ENCODE measurements at places on chromosomes 4 and X.
A peak's percentile ranks its signal among the peaks of the same experiment; 100 is the strongest.

GRCh38 chr4:42671431-42672194, 14.7 kb upstream of the ATP8A1 start:
- DNase-seq = no peak

DNA sequence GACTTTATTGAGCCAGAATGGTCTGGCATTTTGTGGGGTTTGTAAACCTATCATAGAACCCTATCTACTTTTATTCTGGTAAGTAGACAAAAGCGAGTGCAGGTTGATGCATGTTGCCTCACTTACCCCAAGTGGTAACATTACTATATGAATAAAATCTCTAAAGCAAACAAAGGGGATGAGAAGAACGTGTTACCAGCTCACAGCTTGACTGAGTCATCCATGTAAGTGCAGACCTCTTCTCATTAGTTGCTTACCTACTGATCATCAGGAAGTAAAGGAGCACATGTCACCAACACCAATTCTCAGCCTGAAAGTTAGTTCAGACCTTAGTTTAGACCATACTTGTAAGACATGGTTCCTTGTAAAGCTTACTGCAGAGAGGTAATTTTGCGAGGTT, 1328.3 kb downstream of the C4orf33 start:
- DNase-seq = no peak

GRCh38 chr4:8211737-8212581, 12.9 kb downstream of the SH3TC1 start:
- DNase-seq = no peak

GRCh38 chrX:21905313-21905712, 35.2 kb upstream of the SMS start:
- DNase-seq = no peak

DNA sequence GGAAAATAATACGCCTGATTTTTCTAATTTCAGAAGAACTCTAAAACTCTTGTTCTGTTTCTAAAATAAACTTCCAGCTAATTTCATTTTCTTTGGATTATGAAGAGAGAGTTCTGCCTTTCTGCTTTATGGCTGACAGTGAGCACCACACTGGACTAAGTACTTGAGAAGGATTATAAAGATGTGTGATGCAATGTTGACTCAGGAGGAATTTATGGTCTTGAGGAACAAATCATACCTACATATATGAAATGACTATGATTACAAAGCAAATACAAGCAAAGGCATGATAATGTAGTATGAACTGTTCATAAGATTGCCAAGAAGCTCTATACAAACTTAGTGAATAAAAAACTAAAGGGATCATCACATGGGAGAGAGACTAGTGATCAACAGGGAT, 13.0 kb upstream of the SLC25A5 start:
- peak; percentile 64 for DNase-seq

GRCh38 chr4:166324321-166324720, 451.3 kb downstream of the TLL1 start:
- no peak for DNase-seq

DNA sequence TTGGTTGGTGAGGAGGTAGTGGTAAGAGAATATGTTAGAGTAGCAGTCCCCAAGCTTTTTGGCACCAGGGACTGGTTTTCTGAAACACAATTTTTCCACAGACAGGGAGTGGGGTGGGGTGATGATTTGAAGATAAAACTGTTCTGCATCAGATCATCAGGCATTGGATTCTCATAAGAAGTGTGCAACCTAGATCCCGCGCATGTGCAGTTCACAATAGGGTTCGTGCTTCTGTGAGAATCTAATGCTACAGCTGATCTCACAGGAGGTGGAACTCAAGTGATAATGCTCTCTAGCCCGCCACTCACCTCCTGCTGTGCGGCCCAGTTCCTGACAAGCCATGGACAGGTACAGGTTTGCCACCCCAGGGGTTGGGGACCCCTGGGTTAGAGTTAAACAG, 423.3 kb downstream of the GPAT3 start:
- no peak for DNase-seq

DNA sequence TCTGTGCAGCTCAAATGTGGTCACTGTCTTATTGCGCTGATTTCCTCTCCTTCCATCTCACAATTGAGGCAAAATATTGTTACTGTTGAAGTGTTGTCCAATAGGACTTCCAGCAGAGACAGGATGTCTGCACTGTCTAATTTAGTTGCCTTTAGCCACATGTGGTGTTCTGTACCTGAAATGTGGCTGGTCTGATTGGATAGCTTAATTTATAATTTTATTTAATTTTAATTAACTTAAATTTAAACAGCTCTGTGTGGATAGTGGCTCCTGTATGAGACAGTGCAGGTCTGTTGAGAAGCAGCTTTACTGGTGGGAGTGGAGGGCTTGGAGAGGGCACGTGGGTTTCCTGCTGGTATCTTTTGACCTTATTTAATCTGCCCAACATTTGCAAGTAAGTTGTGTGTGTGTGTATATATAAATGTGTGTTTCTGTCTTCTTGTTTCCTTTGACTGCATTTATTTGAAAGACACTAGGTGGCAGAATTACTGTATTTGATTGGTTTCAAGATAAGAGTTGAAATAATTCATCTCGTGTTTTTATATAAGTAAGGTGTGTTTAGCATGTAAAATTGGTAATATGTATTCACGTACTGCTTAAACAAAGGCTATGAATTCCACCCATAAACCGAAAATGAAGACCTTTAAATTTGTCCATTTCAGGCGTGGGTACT, 55.3 kb upstream of the MSANTD1 start:
- peak; percentile 6 for DNase-seq

GRCh38 chr4:33262824-33263223, 2542.7 kb downstream of the PCDH7 start:
- DNase-seq = no peak

DNA sequence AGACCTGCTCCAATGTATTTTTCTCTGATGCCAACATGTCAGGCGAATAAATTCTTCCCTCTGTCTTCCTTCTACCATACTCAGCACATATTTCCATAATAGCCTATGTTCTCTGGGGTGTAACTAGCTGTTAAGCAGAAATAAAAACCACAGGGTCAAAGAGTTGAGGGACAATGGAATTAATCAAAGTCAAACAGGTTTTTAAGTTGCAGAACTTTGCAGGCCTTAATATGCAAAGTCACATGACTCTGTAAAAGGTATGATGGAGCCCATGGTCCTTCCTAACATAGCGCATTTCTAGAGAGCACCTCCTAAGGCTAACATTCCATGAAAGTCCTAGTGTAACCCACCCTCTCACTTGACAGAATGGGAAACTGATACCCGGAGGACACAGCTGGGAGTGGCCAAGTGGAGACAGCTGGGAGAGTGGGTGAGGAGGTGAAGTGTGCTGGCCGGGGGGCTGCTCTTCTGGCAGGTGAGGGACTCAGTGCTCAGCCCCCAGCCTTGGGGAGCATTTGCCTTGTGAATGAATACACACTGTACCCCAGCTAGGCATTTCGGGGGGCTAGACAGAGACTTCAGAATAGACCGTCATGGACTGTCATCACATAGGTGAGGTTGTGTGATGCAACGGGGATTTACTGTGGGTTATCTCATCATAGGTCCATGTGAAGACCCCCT, 8.4 kb upstream of the SORCS2 start:
- DNase-seq = no peak

DNA sequence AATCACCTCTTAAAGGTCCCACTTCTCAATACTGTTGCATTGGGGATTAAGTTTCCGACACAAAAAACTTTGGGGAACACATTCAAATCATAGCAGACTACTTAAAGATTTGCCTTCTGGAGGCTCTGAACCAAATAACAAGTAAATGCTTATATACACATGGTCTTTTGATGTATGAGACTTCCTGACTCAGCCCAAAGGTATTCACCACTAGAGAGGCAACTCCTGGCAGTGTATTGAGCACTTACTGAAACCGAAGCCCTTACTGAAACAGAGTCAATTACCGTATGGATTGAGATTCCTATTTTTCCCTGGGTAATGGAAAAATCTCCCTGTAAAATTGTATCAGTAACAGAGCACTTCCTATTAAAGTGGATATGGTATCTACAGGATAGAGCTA, 45.4 kb downstream of the ZCCHC13 start:
- DNase-seq = peak; percentile 60

GRCh38 chrX:107826238-107827029, 768 bp downstream of the MID2 start:
- DNase-seq = peak; percentile 32

DNA sequence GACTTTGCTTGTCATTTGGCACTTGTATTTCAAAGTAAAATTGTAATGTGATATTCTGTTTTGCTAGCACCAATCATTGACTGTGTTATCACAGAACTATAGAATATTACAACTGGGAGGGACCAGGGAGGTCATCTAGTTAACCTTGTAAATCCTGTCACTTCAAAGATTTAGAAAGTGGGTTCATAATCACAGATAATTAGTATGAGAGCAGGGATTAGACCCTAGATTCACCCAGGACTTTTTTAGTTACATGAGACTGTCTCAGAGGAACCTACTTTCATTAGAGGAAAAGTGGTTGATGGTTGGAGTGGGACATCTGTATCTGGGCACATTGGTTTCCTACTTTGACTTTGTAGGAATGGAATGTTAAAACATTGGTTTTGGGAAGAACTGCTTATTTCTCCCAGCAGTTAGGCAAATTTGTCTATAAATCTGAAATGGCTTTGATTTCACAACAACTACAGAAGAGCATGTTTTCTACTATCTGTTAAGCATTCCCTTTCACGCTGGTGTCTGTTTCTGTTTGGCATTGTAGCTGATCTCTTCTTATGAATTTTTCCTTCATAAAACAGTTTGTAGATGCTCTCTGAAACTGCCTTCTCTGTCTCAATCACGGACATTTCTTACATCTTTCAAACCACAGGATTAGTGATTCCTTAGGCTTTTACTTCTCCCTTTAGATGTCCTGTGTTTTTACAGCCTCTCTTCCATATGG, 144.1 kb downstream of the DIPK2B start:
- no peak for DNase-seq

DNA sequence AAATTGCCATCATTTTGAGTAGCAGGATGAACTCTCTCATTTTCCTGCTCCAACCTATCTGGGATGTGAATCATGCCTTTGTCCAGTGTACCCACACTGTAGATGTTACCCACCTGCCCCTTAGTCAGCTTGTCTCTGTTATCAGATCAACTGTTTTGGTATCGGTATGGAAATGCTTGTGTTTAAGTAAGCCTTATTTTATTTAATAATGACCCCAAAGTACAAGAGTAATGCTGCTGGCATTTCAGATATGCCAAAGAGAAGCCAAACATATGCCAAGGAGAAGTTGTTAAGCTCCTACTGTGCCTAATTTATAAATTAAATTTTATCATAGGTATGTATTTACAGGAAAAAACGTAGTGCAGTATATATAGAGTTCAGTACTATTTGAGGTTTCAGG, 18.6 kb upstream of the RAP1GDS1 start:
- DNase-seq = no peak

DNA sequence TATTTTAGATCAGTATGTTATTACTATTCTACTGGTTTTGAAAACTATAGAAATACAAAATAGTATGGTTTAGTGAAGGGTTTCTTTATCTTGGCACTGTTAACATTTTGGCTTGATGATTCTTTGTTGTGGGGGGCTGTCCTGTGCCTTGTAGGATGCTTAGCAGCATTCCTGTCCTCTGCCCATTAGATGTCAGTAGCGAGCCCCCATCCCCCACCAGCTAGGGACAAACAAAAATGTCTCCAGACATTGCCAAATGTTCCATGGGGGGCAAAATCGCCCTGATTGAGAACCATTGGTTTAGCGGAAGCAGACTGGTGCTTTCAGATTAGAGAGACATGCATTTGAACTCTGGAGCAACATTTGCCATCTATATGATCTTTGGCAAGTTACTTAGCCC, 23.3 kb downstream of the SPARCL1 start:
- DNase-seq = peak; percentile 4

DNA sequence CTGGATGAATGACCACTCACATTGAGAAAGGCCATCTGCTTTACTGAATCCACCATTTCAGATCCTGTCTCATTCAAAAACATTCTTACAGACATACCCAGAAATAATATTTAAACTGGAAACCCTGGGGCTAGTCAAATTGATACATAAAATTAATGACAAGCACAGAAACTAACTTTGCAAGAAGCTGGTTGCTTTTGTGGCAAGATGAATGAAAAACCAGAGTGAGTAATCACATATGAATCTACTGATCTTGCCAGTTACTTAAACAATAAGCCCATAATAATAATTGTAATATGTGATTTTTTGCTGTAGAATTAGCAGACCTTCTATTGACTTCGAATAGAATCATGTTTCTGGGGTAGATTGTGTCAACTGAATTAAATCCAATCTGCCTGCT, 235.1 kb downstream of the PPARGC1A start:
- no peak for DNase-seq

DNA sequence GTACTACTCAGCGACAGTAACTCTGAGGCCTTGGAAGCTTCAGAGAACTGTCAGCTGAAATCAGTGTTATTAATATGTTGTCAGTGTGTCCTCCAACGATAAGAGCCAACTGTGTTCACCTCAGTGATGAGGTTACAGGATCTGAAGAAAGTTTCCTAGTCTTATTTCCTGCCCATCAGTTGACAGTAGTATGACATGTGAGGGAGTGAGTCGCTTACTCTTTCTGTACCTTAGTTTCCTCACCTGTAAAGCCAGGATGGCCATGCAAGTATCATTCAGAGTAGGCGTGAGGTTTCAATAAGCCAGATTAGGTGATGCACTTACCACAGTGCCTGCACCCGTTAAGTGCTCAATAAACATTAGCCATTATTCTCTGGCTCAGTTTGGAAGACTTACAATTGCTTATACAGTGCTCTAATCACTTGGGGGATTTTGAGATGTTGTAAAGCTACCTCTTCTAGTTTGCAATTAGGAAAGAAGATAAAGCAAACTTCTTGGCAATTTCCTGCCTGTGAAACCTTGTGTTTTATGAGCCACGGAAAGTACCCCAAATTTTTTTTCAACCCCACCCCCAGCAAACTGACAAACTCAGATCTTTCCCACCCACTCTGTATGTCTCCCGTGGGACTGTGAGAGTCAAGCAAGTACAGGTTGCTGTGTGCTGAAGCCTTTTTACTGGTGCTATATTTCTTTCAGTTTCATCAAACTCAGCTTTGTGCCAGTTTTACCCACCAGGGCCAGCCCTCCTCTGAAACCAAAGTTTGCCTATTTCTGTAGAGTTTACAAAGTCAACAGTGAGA, 62.2 kb downstream of the ANXA3 start:
- DNase-seq = no peak

DNA sequence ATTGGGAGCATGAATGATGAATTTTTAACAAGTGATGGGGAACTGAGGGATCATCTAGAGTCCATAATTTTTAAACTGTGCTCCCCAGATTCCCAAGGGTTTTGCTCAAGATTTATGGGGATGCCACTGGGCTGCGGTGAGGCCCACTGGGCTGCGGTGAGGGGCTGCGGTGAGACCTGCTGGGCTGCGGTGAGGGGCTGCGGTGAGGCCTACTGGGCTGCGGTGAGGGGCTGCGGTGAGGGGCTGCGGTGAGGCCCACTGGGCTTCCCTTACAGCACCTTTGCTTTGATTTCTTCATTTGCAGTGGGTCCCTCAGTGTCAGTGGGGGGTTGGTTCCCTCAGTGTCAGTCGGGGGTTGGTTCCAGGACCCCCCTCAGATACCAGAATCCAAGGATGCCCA, 47.4 kb upstream of the ATOH1 start:
- no peak for DNase-seq

DNA sequence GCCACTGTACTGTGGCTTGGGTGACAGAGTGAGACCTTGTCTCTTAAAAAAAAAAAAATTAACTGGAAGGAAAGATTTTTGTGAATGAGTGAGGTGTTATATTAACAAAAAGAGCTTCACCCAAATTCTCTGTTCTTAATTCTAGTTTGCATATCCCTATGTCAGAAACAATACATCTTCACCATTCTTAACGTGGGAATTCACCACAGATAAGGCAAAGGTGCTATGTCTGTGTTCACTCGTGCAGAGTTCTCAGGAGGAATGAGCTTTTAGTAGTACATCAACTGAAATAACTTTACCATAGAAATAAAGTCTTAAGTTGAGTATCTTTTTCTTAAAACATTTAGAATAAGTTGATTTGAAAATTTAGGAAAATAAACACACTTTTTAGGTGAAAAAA, 135.1 kb downstream of the RAPGEF2 start:
- DNase-seq = no peak

Data from HCEC 1CT (cell line).